ENCODE measurements at places on chromosomes 3 and 15. TPM values are rescaled to one million over a fixed set of nuclear protein-coding genes. Genes with fewer than 3 reads are reported as not detected.

Gene RNF168
- 3.2 TPM for polyA plus RNA-seq

Gene KLHL6
- polyA plus RNA-seq: 0.37 TPM

Gene CAPN3
- 39.7 TPM for polyA plus RNA-seq

Gene TRMT10C
- polyA plus RNA-seq: 27.5 TPM

Gene LRRC31
- not detected for polyA plus RNA-seq

Gene MRPL46
- polyA plus RNA-seq: 73.4 TPM

Gene GHSR
- not detected for polyA plus RNA-seq

Gene OSTN
- not detected for polyA plus RNA-seq

Gene LNP1
- 1.7 TPM for polyA plus RNA-seq

Gene DCLK3
- not detected for polyA plus RNA-seq

Gene TXNRD3
- polyA plus RNA-seq: 10.8 TPM
